HFFc6 (cell line): ENCODE measurements at places on chromosomes 3 and 15.

- DNase-seq, result no peak
Observed at GRCh38 chr3:150302246-150302645, 105.9 kb upstream of the TSC22D2 start.

- DNase-seq, result no peak
Observed at GRCh38 chr3:100198579-100199269, 62.1 kb upstream of the TBC1D23 start.

DNA sequence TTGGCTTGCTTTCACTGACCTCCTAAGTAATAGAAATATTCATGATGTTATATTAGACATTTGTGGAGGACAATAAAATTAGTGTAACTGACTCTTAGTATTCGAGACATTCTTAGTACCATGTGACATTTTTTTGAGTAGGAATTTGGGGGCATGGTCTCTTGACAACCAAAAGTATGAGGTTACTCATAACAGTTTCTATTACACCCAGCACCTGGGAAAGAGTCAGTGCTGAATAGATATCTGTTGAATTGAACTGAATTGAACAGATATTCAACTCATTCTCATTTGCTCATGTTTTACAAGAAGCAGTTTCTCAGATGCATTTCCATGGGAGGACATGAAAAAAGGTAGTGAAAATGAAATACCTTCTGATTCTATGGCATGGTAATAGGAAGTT is 84.4 kb downstream of the CMSS1 start:
- DNase-seq, result no peak

DNA sequence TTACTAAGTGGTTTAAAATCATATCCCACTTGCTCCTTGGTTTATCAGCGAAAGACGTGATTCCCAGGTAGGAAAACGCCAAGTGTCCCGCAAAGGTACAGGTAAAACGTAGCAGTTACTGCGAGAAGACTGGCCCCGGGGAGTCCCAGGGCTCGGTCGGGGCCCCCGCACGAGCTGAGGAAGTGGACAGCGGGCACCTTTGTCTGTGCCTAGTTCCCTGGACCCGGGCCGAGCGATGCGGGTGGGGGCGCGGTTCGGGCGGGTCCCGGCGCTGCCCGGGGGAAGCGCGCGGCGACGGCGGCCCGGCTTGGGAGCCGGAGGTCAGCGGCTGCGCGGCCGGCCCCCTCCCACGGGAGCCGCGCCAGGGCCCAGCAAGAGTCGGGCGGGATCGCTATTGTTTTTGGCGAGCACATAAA is 864 bp upstream of the NEO1 start:
- no peak for DNase-seq

- no peak for DNase-seq
Observed at GRCh38 chr15:40543631-40544294, 21.1 kb downstream of the CCDC32 start.

- DNase-seq, result no peak
Observed at GRCh38 chr3:171317171-171317570, 143.0 kb downstream of the TNIK start.

GRCh38 chr3:141302364-141303141 is 65.8 kb upstream of the ZBTB38 start:
- DNase-seq, result peak; percentile 93

- DNase-seq, result no peak
Observed at GRCh38 chr3:106332884-106333283, 464.1 kb upstream of the CBLB start.

DNA sequence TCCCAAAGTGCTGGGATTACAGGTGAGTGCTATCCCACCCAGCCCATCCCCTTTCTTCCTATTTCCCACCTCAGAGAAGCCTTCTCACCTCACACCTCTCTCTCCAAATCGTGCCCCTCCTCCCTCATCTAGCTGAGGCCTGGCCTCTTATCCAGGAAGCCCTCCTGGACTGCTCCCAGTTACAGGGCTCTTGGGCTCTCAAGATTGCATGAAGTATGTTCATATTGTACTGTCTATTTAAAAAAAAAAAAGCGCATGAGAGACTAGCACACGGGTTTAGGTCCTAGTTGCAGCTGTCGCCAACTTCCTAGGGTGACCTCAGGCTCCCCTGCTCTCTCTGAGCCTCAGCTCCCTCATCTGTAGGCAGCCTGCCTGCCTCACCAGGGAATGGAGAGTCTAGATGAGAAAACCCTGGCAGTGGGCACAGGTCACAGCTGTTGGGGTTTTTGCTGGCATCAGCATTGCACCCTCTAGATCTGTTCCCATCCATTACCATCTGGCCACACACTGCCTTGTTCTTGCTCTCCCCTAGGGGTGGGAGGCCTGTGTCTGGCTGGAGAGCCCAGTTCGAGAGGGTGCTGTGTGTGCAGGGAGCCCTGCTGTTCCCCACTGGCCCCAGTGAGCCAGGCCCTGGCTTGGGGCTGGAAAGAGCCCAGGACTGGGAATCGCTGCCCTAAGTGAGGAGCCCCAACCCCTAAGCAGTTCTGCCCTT is 24.2 kb upstream of the C15orf39 start:
- no peak for DNase-seq
